Epithelial cell of esophagus (primary cell): ENCODE measurements at places on chromosomes 5 and 9.

DNA sequence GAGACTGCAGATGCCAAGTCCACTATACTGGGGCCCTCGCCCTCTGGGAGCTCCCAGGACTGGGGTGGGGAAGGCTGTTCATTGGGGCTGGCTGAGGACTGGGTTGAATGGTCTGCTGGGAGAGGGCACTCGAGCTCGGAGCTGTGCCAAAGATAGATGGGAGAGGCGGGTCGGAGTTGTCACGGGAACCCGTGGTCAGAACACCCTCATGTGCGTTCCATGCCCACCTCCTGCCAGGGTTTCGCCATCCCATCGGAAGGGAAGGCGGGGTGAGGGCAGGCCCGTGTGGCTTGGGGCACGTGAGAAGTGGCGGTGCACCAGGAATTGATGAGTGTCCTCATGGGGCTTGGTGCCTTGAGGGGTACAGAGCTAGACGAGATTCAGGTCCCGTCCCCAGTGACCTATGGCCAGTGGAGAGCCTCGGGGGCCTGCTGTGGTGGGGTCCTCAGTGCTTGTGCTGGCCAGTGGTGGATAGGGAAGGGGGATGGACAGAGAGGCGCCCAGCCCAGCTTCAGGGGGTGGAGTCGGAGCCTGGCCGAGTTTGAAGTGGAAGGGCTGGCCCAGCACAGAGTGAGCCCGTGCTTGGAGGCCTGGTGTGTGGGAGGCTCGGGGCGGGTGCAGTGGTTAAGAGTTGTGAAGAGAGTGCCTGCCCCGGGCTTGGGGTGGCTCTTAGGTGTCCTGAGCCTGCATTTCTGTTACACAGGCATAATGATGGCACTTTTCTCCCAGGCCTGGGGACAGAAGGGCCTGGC lies 4.3 kb downstream of the CACFD1 start:
- no peak for DNase-seq

- no peak for DNase-seq
These were observed 151.2 kb upstream of the ADRA1B start for GRCh38 chr5:159765135-159765433.

GRCh38 chr9:123389070-123389469 lies 33.1 kb downstream of the CRB2 start:
- DNase-seq = no peak

DNA sequence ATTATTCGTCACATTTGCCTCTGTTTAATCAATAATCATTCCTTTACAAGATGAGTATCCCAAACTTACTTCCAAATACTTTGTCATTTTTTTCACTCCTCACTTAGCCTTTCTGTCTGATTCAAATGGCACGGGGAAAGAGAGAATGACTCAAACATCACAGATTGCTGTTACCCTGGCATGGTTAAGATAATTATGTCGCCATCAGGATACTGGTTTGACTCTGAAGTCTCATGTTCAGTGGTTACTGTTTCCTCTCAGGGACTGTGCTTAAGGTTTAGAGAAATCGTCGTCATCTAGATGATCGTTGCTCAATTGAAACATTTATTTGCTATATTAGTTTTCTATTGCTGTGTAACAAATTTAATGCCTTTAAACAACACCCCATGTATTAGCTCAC lies 45.2 kb upstream of the RAD23B start:
- peak; percentile 44 for DNase-seq

DNA sequence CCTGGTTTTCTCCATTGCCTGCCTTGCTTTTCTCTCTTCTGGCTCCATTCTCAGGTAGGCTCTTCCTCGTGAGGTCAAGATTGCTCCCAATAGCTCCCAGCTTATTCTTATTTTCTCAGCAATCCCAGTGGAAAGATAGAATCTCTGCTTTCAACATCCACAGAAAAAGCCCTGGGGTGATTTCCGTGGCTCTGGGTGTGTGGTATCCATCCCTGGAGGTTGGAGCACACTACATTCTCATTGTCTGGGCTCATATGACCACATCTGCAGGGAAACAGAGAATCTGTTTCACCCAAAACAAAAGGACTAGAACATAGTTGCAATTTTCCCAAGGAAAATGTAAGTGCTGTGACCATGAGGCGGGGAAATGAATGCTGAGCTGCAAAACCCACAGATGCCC lies 236.0 kb downstream of the TENT4A start:
- DNase-seq = no peak

GRCh38 chr5:34552686-34553085 lies 103.4 kb upstream of the RAI14 start:
- no peak for DNase-seq

DNA sequence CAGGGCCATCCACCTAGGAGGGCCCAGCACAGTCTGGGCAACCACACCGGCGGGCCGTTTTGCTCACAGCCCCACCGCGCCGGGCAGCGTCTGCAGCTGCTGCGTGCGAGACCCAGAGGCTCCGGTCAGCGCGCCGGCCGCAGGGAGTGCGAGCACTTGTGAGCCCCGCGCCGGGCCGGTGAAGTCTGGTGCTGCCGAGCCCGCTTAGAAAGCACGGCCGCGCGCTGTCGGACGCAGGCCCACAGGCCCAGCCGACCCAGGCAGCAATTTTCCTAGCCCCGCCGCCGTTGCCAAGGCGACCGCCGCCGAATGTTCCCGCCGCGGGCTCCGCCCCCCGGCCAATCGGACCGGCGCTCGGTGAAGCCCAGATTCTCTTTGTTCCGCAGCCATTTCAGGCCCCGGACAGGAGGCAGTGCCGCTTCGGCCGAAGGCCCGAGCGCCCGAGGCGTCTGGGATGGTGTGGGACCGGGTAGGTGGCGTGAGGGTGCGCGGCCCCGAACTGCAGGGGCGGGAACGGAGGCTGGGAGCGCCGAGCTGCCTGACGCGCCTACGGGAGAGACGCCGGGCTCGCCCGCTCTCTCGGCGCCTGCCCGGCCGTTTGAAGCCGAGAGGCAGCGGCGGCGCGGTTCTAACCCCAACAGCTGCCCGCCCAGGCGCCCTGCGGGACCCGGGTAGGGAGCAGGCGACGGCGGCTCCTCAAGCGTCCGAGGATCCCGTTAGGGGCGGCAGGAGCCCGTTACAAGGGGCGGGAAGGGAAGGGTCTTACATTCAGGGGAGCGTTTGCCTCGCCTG lies at the start of gene TNPO1:
Gene TNPO1, plus strand, starts transcription at position 378 of the 792 bp plus-strand sequence. Its CDS starts 77 bp downstream, at position 455.
- DNase-seq = peak; percentile 91

- DNase-seq = no peak
These were observed 21.2 kb downstream of the MAST4 start for GRCh38 chr5:66617226-66617861.

DNA sequence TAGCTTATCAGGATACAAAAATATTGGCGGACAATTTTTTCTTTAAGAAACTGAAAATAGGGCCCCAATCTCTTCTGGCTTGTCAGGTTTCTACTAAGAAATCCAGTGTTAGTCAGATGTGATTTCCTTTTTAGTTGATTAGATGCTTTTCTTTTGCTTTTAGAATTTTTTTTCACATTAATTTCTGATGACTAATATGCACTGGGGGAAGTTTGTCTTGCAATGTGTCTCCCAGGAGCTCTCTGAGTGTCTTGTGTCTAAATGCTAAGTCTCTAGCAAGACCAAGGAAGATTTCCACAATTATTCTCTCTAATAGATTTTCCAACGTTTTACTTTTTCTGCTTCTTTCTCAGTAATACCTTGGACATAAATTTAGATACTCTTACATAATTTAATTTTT lies 559.8 kb upstream of the TYRP1 start:
- DNase-seq = no peak

GRCh38 chr9:134637241-134637640 lies 4.4 kb upstream of the COL5A1 start:
- no peak for DNase-seq

GRCh38 chr5:112784726-112785125 lies 47.0 kb downstream of the APC start:
- DNase-seq = no peak

- no peak for DNase-seq
These were observed 1.0 kb downstream of the AGTPBP1 start for GRCh38 chr9:85740787-85741094.

GRCh38 chr5:34632807-34633422 lies 23.2 kb upstream of the RAI14 start:
- no peak for DNase-seq

DNA sequence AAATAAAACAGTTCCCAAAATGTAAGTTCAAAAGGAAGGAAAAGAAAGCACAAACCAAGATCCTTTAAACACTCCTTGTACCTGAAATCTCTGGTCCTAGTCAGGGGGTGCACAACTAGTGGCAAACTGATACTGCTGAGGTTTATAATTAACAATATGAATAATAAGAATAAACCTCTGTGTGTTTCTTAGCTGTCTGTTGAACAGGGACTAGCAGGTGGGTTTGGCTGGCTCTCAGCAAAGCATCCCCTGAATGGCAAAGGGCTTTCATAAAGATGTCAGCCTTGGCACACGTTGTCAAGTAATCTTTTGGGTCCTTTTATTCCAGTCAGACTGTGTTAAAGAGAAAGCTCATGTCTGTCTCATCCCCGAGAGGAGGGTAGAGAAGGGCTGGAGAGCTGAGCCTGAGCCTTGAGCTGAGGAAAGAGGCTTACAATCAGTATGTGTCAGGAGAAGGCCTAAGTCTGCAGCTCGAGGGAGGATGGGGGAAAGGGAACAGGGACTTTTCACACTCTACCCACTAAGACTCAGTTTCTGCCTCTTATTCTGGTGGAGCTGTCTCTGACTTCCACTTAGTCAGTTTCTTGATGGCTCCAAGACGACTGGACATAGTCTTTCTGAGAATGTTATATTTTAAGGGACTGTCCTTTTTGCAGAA lies 123.0 kb downstream of the GALNT10 start:
- no peak for DNase-seq

- no peak for DNase-seq
These were observed 7.8 kb upstream of the FOXI1 start for GRCh38 chr5:170097934-170098333.

- peak; percentile 43 for DNase-seq
These were observed 5.6 kb upstream of the CCDC152 start for GRCh38 chr5:42751044-42751443.

GRCh38 chr9:105485131-105485530 lies 37.3 kb downstream of the FSD1L start:
- DNase-seq = no peak

DNA sequence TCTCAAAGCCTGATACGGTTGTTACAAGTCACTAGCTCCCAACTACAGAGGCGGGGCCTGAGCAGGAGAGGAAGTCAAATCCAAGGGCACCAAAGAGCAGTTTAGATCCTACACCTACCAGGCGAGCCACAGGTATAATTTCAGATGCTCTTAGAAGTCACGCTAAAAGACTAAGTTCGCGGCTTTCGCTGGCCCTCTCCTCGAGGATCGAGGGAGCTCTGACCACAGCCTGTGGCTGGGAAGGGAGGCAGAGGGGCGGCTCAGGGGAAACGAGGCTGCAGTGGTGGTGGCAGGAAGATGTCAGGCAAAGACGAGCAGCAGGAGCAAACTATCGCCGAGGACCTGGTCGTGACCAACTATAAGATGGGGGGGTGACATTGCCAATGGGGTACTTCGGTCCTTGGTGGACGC lies 48.6 kb downstream of the SEMA4D start:
- no peak for DNase-seq

- peak; percentile 44 for DNase-seq
These were observed 240.2 kb downstream of the FBXL17 start for GRCh38 chr5:108141676-108142075.

GRCh38 chr5:120808135-120808534 lies 344.0 kb downstream of the PRR16 start:
- DNase-seq = no peak

GRCh38 chr9:126412905-126413304 lies 86.3 kb downstream of the MVB12B start:
- no peak for DNase-seq

- DNase-seq = peak; percentile 93
These were observed 849 bp upstream of the RGMB start for GRCh38 chr5:98772415-98773213.

GRCh38 chr5:34551911-34552433 lies 104.2 kb upstream of the RAI14 start:
- DNase-seq = no peak

DNA sequence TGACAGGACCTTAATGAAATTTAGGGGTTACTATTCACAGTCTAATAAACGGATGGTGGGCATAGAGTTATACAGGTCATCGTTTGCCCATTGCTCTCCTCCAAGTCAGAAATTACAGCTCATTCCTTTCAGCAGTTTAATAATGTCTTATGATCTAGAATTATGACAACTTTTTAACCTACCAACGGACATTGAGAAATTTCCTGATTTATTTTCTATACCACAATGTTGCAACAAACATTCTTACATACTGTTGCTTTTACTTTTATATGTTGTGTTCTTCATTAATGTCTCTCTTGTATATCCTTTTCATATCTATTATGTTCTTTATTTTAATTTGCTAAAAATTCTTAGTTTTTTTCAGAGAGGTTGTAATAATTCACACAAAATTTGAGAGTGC lies 152.8 kb upstream of the PRLR start:
- DNase-seq = no peak

GRCh38 chr5:61964201-61964600 lies 341.8 kb upstream of the KIF2A start:
- DNase-seq = peak; percentile 38

DNA sequence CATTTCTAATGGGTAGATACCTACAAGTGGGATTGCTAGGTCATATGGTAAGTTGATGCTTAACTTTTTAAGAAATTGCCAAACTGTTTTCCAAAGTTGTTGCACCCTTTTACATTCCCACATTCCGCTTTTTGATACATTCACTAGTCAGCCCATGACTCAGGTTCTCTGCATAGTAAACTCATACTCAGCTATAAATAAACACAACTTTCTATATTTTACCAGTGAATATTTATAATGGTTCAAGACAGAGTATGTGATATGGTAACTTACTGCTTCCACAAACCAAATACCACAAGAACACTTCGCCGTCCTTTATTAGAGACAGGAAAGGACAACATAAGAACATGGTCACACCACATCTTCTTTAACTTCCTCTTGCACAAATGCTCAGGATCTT lies 54.0 kb downstream of the PLPP1 start:
- DNase-seq = peak; percentile 27

DNA sequence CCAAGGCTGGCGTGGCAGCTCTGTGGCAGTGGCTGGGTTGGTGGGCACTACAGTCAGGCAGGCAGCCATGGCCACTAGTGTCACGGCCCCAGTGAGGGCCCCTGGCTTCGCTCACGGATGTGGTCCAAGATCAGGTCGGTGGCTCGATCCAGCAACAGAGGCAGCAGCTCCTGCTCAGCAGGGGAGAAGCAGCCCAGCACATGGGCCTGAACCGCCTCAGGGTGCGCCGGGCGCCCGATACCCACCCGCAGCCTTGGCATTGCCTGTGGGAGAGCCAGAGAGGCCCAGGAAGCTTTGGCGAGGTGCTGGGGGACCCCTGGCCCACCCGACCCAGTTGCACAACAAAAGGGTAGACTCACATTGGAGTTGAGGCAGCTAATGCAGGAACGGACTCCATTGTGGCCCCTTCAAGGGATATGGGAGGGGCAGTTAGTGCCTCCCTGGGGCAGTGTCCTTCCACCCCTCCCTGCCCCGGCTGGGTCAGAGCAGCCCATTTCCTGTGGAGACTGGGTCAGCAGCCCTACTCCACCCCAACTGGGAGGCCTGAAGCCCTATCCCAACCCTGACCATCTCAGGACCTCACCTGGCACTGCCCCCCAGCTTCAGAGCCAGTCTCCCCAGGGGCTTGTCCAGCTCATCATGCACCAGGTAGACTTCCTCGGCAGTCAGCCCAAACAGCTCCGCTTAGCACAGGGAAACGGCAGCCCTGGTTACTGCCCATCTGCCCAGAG lies 1.3 kb downstream of the PTRH1 start:
- DNase-seq = no peak

GRCh38 chr5:102690910-102691309 lies 64.2 kb upstream of the PAM start:
- DNase-seq = no peak
